ENCODE measurements at places on chromosomes 13 and 19. TPM values are rescaled to one million over a fixed set of nuclear protein-coding genes. Genes with fewer than 3 reads are reported as not detected.

PPP1R13L gene
- total RNA-seq: 14.9 TPM

PSG3 gene
- not detected for total RNA-seq

LRRC25 gene
- not detected for total RNA-seq

DCT gene
- not detected for total RNA-seq

TMEM221 gene
- not detected for total RNA-seq

CLDN10 gene
- 0.29 TPM for total RNA-seq

ZNF888 gene
- 5.0 TPM for total RNA-seq

UBE2L5 gene
- total RNA-seq: not detected

ZNF256 gene
- 5.5 TPM for total RNA-seq

FCGBP gene
- total RNA-seq: not detected

IL17D gene
- total RNA-seq: 2.0 TPM

DHX34 gene
- 17.5 TPM for total RNA-seq
